ENCODE measurements at places on chromosomes 11 and 22. TPM values are rescaled to one million over a fixed set of nuclear protein-coding genes. Genes with fewer than 3 reads are reported as not detected.

DNA sequence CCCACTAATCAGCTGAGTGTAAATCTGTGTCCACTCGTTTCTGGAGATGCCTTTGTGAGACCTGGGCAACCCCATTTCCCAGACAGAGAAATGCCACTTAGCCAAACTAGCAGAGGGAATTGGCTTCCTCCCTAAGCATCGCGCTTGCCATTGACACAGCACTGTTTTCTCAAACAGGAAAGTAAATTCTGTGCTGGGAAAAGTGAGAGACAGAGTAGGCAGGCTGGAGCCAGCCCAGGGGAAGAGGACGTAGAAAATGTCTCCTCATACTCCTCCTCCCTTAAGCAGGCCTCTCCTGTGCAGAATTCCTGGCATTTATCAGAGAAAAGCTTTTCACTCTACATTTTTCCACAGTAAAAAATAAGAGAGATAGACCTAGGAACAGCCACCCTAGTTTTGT lies 99.1 kb upstream of the AMOTL1 start:
- H3K27ac ChIP-seq = no peak overlapping the region
- H3K27me3 ChIP-seq = no peaks in the 10 kb centered on the region
- no peaks in the 10 kb centered on the region for H3K4me1 ChIP-seq
- no peak overlapping the region for H3K4me3 ChIP-seq

DNA sequence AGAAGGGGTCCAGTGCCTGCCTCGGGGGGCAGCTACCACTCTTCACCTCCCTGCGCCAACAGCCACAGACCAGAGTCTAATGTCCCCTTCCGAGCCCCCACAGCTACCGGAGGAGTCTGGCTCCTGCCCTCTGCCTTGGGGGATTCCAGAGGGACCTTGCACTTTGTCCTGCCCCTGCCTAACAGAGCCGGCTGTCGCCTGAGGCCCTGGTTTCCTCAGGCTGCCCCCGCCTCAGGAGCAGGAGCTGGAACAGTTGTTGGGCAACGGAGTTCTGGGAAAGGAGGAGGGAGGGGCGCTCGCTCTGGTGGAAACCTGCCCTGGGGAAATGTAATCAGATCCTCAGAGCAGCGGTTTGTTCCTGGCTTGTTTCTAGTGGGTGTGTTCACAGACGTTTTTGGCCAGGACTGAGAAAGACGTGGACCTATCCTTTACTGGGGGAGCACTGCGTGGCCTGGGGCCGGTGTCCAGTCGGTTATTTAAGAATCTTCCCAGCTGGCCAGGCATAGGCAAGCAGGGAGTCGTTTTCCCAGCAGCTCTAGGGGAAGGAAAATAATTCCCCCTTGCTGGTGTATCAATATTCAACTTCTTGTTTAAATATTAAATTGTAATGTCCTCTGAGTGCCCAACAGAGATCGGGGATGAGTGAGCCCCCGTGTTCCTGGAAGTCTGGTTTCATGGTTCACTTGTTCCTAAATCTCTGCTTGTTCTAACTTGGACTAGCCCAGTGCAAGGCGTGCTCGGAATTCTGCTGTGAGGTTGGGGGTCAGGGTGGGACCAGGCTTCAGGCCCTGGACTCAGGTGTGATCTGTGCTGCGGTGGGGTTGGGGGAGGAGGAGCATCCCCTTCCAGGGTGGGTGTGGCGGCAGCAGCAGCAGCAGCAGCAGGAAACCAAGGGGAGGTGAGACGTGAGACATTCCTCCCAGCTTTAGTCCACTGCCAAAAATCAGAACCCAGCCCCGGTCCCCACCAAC lies 32.1 kb downstream of the A4GALT start:
- H3K36me3 ChIP-seq = no peaks in the 10 kb centered on the region
- no peaks in the 10 kb centered on the region for H3K27me3 ChIP-seq
- H3K4me1 ChIP-seq = no peaks in the 10 kb centered on the region

DNA sequence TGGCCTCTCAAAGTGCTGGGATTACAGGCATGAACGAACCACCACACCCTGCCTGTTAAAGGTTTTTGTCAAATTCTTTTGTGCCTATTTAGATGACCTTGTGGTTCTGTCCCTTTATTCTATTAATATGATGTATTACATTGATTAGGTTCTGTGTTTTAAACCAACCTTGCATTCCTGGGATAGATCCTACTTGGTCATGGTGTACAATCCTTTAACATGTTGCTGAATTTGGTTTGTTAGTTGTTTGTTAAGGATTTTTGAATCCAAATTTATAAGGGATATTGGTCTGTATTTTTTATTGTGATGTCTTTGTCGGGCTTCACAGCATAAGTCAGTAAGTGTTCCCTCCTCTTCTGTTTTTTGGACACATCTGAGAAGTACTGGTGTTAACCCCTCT lies 29.0 kb upstream of the CLDN5 start:
- H3K4me3 ChIP-seq = no peak overlapping the region
- no peaks in the 10 kb centered on the region for H3K4me1 ChIP-seq
- H3K27me3 ChIP-seq = peaks cover 4% of the 10 kb centered on the region
- no peak for DNase-seq
- H3K36me3 ChIP-seq = no peaks in the 10 kb centered on the region

GRCh38 chr11:93648158-93648557 lies 13.3 kb upstream of the CEP295 start:
- no peaks in the 10 kb centered on the region for H3K36me3 ChIP-seq
- no peak overlapping the region for H3K4me3 ChIP-seq
- H3K4me1 ChIP-seq = peaks cover 9% of the 10 kb centered on the region
- H3K27me3 ChIP-seq = no peaks in the 10 kb centered on the region
- no peak overlapping the region for H3K27ac ChIP-seq

DNA sequence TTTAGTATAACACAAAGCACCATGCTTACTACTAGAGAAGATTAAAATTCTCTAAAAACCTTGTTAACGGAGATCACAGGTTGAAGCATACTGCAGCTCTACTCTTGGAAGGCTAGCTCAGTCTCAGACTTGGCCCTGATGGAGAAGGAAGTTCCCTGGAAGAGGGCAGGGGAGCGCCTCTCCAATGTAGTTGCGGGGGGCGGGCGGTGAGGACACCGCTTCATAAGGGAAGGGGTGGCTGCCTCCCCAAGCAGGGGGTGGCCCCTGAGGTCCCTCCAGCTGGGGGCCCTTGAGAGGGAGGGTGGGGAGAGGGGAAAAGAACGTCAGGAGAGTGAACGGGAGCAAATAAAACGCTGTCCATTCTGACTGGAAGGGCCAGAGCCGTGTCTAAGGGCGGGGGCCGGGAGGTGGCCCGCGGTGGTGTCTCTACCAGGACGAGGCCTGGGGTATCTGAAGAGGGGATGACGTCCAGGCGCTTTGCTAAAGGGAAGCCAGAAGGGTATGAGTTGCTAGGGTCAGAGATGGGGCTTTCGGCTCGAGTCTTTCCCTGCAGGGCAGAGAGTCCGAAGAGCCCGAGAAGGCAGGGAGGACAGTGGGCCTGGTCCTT lies 553 bp upstream of the USP47 start:
- peak overlapping the region; percentile 52 for H3K4me3 ChIP-seq
- H3K27ac ChIP-seq = peak overlapping the region; percentile 92
- no peaks in the 10 kb centered on the region for H3K36me3 ChIP-seq
- no peak for DNase-seq
- H3K27me3 ChIP-seq = no peaks in the 10 kb centered on the region
- H3K4me1 ChIP-seq = peaks cover 26% of the 10 kb centered on the region

DNA sequence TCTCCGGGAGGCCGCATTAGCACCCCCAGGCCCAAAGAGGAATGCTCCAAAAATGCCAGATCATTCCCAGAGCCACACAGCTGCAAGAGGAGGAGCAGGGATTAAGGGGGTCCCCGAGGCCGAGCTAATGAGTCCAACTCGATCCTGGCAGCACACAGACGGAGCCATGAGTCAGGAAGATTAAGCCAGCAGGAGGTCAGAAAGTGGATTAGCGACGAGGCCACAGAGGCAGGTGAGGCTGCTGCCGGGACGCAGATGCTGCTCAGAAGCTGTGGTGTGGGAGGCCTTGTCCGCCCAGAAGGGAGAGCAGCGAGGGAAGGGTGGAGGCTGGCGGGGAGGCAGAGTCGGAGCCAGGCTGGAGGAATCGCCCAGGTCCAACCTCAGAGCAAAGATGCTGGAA lies 120.5 kb downstream of the SHANK2 start:
- no peak overlapping the region for H3K4me3 ChIP-seq
- H3K27ac ChIP-seq = no peak overlapping the region
- H3K4me1 ChIP-seq = no peaks in the 10 kb centered on the region
- H3K27me3 ChIP-seq = no peaks in the 10 kb centered on the region

DNA sequence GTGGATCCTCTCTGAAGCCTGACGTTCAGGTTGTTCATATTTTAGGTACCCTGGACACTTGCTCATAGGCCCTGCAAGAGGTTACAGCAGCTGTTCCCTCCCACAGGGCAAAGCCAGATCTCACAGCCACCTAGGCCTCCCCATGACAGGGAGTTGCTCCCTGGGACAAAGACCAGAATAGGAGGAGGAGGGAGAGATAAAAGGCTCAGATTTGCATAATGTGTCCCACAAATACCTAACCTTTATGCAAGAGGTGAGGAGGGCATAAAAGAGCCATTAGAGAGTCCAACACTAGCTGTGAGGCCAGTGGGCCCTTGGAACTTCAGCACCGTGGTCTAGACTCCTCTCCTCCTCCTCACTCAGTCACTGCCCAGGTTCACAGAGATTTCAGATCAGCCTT lies 33.8 kb downstream of the ZNF280B start:
- no peak for DNase-seq
- H3K36me3 ChIP-seq = no peaks in the 10 kb centered on the region
- no peaks in the 10 kb centered on the region for H3K27me3 ChIP-seq
- no peak overlapping the region for H3K27ac ChIP-seq
- no peaks in the 10 kb centered on the region for H3K4me1 ChIP-seq

- H3K4me3 ChIP-seq = peak overlapping the region; percentile 96
- no peaks in the 10 kb centered on the region for H3K27me3 ChIP-seq
- H3K27ac ChIP-seq = peak overlapping the region; percentile 78
- peaks cover 10% of the 10 kb centered on the region for H3K4me1 ChIP-seq
- peak; percentile 41 for DNase-seq
These were observed 875 bp downstream of the TCP11L1 start for GRCh38 chr11:33040033-33040861.

DNA sequence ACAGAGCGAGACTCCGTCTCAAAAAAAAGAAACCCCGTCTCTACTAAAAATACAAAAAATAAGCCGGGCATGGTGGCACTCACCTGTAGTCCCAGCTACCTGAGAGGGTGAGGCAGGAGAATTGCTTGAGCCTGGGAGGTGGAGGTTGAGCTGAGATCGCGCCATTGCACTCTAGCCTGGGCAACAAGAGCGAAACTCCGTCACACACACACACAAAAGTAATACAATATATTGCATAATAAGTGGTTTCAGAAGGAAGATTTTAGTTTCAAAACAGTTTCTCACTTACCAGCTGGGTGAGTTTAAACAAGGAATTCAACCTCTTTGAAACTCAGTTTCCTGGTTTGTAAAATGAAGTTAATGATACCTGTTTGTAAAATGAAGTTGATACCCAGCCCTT lies 32.7 kb upstream of the HTR3A start:
- no peaks in the 10 kb centered on the region for H3K27me3 ChIP-seq
- H3K36me3 ChIP-seq = no peaks in the 10 kb centered on the region
- H3K27ac ChIP-seq = no peak overlapping the region

DNA sequence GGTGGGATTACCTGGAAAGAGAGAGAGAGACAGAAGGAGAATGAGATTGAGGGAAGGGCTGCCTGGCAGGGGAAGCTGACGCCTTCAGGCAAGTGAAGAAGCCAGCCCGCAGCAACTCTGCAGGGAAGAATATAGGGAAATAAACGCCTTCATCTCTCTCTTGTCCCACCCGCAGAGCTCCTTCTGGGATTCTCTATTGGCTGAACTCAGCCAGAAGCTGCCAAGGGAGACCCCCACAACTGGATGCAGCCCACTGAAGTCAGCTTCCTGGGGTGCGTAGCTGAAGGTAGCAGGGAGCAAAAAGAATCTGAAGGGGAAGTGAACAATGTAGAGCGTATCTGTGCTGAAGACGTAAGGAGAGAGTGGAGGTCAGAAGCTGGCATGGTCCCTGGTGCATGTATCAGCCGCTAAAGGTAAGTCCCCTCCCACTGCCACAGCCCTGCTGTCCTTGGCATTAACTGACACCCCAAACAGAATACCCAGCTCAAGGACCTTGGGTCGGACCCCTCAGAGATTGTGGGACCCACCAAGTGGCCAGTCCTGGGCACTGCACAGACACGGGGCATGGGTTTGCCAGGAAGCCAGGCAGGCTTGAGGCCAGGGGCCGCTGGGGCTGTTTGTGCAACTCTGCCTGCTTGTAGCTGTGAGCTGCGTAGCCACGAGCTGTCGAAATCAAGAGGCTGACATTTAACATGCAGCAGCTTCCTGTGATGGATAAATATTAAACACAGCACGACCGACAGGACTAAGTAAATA lies 469.9 kb downstream of the MN1 start:
- no peak for DNase-seq
- no peaks in the 10 kb centered on the region for H3K27me3 ChIP-seq

DNA sequence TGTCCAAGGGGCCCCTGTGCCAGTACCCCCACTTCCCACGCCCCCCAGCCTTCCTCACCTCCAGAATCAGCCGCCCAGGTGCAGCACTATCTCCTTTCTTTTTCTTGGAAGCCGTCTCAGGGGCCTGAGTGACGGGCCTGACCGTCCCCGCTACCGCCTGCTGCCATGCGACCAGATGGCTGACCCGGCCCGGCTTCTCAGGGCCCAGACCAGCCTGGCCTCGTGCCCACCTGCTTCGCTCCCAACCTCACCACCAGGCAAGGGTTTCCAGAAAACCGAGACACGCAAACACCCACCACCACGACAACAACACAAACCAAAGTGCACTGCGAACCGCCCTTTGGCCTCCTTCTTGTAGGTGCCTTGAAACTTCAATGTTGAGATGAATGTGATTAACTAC lies 39.1 kb downstream of the MACROD1 start:
- no peaks in the 10 kb centered on the region for H3K4me1 ChIP-seq
- DNase-seq = no peak
- H3K36me3 ChIP-seq = no peaks in the 10 kb centered on the region
- no peak overlapping the region for H3K27ac ChIP-seq

DNA sequence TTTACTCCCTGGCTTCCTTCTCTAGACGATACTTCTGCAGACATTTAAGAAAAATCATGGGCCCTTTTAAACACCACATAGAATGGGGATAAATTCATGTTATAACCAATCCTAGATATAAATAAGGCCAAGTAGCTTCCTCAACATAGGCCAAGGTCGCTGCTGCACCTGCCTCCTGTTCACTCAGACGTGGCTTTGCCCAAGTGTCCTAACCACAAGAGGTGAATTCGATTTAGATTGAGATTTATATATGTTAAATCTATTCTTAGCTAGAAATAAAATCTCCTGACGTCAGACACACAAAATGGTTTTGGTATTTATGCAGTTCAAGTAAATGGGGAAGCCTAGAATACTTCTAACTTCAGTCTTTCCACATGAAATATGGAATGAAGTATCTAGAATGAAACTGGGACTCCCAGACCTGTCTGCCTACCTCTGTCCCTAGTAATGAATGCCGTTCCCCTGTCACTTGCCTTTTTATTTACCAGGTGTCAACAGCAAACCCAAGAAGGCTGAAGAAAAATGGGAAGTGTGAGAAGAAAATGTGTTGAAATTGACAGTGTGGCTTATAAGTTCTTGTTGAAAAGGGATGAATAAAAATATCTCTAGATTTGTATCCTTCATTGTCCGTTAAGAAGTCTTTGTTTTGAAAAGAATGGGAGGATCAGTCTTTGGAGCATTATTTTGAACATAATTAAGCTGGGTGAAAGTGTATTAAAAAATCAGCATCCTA lies 131.8 kb downstream of the HIPK3 start:
- H3K27ac ChIP-seq = no peak overlapping the region
- no peaks in the 10 kb centered on the region for H3K4me1 ChIP-seq
- H3K27me3 ChIP-seq = no peaks in the 10 kb centered on the region
- H3K36me3 ChIP-seq = no peaks in the 10 kb centered on the region
- H3K4me3 ChIP-seq = no peak overlapping the region
- DNase-seq = no peak

Gene C11orf91
- not detected for total RNA-seq

Gene RIMBP3B
- total RNA-seq = 0.35 TPM

Gene PDXP
- 36.0 TPM for total RNA-seq

Gene C11orf65
- total RNA-seq = 0.64 TPM

Gene RBMXL2
- total RNA-seq = not detected

Measured in CD8-positive, alpha-beta memory T cell (primary cell).